ENCODE measurements at places on chromosomes 12 and 14.

DNA sequence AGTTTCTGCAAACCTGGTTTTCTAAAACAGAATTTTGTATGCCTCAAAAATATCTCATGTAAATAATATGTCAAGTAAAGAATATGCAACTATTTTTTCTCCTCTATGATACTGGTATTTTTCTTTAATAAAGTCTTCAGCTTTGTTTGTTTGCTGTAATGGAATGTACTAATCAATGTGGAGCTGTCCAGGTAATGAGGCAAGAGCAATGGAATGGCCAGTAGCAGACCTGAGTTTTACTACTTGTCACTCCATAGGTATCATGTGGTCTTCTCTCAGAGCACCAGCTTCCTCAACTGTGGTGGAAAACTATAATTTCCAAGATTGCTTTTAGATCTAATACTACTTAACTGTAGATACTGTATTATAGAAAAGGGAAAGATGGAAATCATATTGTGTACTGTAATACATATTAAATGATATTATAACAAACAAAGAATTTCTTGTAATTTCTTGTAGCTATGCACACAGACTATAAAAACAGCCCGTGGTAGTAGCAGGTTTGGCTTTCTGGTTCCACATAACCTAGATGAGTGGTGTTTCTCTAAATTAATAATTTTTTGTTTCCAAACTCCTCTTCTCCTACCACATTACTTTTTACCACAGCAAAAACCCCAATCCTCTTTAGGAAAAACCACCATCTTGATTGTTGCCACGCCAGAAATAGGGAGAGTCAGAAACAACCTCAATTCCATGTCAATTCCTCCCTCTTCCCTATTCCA, 70.6 kb downstream of the KIF21A start:
- no peak for DNase-seq

DNA sequence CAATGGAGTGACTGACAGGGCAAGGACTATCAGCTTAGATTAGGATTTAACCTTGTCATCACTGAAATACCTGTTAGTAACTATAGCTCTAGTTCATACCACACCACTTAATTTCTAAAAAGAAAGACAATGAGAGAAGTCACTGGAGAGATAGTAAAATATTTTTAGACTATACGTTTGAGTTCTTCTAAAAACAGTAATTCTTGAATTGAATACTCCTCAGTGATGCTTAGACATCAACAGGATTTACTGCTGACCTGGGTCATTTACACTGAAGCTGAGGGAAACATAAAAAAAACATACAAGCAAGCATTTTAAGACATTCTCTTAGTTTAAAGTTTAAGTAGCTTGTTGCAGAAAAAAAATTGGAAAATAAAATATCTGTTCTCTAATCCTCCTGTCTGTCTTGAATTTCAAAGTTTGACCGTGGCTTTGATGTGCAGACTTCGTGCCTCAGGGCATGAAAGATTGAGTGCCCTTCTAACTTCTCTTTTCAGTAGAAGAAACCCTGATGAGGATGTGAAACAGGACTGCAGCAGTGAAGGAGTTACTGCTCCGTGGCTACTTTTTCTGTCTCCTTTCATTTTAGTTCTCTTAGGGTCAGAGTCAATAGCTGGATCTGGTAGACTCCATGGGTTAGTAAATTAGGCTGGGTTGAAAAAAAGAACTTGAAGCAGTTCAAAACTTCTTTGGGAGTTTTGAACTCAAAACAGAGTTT, 172.2 kb downstream of the PTPRO start:
- DNase-seq, result no peak

GRCh38 chr12:12872139-12872933, 19.0 kb upstream of the GPRC5A start:
- no peak for DNase-seq

- no peak for DNase-seq
Observed at GRCh38 chr14:59333668-59334067, 131.5 kb downstream of the GPR135 start.

DNA sequence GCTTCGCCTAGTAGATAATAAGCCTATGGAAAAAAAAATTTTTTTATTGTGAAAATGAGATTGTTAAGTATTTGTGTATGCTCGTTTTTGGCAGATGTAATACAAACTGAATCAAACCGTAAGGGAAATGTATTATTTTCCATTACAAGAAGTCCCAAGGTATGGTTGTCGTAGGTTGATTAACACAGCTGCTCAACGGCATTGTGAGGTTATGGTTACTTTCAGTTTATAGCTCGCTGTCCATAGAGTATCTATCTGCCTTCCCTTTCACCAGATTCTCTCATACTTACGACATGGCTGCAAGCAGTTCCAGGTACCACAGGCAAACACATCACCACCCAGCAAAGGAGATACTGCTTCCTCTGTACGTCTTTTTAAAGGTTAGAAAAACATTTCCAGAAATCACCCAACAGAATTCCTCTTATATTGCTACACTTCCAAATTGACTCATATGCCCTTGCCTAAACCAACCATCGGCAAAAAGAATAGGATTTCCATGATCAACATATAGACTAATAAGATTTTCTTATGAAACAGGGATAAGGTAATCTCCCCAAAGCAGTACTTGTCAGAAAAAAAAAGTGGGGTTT, 338.6 kb downstream of the SYT1 start:
- no peak for DNase-seq

DNA sequence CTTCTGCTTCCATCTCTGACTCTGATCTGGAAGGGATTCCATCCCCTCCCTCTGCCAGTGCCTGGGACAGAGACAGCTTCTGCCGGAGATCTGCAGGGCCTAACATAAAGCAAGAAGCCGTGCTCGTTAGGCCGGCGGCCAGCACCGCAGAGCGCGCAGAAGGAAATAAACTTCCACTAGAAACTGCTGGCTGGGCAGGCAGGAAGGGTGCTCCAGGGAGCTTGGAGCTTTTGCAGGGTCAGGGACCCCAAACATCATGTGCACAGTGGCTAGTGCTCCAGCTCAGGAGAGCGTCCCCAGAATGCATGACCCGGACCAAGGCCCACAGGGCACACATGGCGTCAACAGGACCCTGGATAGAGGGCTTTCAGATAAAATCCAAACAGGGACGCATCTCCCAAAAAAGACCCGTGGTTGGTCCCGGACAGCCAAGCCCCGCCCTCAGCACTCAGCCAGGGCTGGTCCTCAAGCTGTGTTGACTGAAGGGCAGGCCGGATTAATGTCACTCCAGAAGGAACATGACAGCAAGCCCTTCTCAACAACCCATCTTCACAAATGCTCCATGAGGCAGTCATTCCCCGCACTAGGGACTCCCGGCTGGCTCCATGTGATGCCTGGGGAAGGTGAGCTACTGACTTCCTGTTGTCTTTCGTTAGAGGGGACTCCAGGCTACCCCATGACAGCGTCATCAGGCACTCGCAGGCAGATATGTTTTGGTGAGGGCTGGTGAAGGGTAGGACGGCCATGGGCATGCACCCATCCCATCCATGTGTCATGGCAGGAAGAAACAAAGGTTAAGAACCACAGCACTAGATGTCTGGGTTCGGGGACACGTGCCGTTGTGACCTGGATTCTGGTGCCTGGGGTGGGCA, 121.5 kb downstream of the CALM1 start:
- no peak for DNase-seq

DNA sequence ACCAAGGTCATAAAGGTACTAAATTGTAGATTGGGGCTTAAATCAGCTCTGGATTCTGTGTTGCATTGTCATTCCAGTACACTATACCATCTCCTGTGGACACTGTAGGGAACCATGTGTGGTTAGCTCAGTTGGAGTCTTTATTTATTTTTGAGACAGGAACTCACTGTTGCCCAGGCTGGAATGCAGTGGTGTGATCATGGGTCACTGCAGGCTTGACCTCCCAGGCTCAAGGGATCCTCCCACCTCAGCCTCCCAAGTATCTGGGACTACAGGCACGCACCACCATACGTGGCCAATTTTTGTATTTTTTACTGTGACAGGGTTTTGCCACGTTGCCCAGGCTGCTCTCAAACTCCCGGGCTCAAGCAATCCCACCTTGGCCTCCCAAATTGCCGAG, 6.7 kb downstream of the PAPOLA start:
- no peak for DNase-seq

DNA sequence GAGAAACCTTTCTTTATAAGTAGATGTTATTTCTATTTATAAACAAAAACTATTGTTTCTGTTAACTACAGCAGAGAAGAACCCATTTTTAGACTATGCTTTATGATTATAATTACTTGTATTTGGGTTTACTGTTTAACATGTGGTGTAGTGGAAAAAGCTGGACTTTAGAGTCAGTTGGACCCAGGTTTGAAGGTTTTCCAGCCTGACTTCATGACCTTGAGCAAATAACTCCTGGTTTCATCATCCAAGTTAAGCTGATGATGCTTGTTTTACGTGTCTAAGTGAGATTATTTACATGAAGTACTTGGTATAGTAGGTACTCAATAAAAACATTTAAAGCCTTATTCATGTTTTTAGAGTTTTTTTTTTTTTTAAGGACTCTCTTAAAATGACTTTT, 221.8 kb upstream of the ARHGAP5 start:
- no peak for DNase-seq

DNA sequence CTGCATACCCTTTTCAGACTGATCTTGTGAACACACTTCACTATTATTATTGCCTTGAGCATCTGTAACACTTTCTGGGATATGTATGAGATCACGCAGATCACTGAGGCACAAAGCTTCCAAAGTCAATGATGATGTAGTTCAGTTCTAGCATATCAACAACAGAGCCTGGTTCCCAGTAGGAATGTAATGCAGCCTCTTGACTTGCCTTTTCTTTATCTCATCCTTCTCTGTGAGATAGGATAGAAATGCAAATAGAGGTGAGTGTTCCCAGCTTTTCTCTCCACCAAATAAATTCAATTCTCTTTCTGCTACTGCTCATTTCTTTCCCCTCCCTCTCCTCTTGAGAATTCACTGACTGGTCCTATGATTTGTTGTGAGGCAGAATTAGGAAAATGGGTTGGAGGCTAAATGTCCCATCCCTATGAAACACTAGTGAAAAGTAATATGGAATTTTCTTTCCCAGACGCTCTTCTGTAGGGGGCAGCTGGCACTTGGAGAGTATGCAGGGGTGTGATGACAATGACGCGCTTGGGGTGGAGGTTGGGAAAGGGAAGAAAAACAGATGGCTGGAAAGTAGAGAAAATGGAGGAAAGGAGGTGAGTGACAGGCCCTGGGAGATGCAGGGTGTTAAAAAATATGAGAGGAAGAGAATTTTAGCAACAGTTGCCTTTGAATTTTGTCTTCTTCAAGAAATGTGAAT, 96.0 kb upstream of the TMTC1 start:
- DNase-seq, result no peak

GRCh38 chr14:71716041-71716772, 216.0 kb upstream of the RGS6 start:
- no peak for DNase-seq

- DNase-seq, result no peak
Observed at GRCh38 chr12:82383930-82384552, 25.7 kb downstream of the METTL25 start.

DNA sequence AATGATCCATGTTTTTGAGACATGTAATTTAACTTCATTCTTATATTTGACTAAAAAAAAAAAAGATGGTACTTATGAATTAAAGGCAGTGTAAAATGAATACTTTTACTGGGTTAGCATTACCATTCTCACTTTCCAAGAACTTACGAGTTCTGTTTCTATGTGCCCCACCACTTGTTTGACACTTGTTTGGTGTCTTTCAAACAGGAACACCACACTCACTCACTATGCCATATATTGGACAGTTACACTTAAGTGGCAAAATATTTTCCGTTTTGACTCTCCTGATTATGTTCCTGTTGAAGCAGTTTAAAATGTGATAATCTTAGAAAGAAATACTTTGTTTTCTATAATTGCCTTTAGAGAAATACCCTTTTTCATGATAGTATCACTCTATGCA, 56.6 kb upstream of the ATXN7L3B start:
- DNase-seq, result no peak

DNA sequence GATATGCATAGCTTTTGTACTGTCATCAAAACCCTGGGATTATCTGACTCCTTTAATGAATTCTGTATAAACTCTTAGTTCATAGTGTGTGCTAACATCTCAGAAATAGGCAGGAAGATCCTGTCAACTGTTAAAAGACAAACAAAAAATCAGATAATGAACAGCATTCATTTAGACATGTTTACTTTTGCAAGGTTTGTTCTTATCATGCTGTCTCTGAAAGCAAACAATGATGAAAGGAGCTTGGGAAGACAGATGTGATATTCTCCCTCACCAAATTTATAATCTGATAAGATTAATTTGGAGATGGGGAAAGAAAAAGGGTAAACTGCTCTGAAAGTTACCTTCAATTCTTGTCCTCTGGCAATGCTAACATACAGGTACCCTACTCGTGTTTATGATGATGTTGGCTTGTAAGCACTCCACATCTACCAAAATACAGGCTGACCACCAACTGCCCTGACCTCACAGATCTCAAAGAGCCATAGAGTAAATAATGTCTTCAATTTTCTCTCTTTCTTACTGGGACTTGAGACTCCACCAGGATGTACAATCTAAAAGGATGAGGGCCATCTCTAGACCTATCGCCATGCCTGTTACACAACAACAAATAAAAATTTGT, 233.8 kb downstream of the SSPN start:
- DNase-seq, result no peak

DNA sequence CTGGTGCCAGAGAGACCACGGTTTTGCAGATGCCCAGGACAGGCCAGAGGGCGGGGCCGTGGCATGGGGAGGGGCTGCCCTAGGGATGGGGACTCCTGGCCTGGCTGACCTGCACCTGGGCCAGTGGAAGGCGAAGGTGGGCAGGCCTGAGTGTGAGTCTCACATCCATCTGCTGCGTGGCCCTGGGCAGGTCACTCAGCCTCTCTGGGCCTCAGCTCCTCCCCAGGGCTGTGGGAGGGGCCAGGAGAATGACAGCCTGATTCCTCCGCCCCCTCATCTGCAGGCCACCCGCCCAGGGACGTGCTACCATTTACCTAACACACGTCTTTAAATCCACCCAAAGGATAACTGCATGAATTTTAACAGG, 90.9 kb downstream of the GALNT9 start:
- no peak for DNase-seq

GRCh38 chr12:23055004-23055403, 430.0 kb downstream of the ETNK1 start:
- no peak for DNase-seq

DNA sequence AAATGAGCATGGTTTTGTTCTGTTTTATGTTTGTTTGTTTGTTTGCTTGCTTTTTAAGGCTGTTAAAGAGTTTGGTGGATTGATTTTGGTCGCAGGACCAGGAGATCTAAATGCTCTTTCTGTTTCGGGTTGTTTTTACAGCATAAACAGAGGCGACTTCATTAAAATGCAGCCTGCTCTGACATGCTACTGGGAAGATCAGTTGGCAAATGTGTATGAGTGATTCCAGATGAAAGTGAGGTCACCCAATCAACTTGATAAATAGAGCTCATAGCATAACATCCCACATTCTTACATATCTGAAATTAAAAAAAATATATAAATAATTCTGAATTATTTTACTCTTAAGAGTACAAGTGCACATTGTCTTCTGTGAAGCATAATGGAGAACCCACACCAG, 947.7 kb downstream of the GALC start:
- DNase-seq, result no peak

- DNase-seq, result no peak
Observed at GRCh38 chr12:50053583-50053982, 3.8 kb upstream of the ASIC1 start.

Measured in activated T-helper 9 cell treated with anti-CD3 and anti-CD28 coated beads, Interleukin-2, amount 50 U/mL, for 16 hours (primary cell).